AG08395 (cell line): ENCODE measurements at places on chromosomes 16 and 17.
A peak's percentile ranks its signal among the peaks of the same experiment; 100 is the strongest.

DNA sequence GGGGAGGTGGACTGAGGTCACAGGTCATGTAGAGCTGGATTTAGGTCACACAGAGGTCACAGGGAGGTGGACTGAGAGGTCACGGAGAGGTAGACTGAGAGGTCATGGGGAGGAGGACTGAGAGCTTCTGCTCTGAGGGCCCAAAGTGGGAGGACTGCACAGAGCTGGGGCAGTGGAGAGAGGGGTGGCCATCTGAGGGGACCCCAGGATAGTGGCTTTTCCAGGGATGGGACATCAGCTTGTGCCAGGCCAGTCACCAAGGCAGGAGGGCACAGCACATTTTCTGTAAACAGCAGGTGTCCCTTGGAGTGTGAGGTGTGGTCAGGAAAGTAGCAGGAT lies 26.1 kb upstream of the JPT2 start:
- DNase-seq: no peak

DNA sequence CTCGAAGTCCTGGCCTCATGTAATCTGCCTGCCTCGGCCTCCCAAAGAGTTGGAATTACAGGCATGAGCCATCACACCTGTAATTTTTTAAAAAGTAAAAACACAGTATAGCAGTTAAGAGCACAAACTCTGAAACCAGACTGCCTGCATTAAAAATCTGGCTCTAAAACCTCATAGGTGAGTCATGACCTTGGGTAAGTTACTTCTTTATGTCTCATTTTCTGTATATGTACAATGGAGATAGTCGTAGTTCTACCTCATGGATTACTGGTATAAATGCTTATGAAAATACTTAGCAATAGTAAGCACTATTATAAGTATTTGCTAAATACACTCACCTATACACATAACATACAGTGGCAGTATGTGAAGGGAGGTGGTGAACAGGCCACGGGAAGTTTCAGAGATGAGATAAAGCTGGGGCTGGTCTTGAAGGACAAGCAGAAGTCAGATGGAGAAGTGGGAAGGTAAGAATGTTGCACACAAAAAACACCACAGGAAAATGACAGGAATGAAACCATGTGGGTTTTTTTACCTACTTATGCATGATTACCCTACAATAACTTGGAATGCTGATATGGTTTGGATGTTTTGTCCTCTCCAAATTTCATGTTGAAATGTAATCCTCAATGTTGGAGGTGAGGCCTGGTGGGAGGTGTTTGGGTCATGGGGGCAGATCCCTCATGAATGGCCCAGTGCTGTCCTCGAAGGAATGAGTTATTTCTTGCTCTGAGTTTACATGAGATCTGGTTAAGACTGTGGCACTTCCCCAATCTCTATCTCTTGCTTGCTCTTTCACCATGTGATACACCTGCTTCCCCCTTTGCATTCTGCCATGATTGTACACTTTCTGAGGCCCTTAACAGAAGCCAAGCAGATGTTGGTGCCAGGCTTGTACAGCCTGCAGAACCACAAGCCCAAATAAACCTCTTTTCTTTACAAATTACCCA lies 33.9 kb downstream of the ZNF652 start:
- no peak for DNase-seq

- DNase-seq: no peak
Measured at GRCh38 chr17:49191409-49191916, 18.9 kb downstream of the GNGT2 start.

GRCh38 chr17:80422981-80423380 lies 8.0 kb downstream of the ENDOV start:
- DNase-seq: no peak

DNA sequence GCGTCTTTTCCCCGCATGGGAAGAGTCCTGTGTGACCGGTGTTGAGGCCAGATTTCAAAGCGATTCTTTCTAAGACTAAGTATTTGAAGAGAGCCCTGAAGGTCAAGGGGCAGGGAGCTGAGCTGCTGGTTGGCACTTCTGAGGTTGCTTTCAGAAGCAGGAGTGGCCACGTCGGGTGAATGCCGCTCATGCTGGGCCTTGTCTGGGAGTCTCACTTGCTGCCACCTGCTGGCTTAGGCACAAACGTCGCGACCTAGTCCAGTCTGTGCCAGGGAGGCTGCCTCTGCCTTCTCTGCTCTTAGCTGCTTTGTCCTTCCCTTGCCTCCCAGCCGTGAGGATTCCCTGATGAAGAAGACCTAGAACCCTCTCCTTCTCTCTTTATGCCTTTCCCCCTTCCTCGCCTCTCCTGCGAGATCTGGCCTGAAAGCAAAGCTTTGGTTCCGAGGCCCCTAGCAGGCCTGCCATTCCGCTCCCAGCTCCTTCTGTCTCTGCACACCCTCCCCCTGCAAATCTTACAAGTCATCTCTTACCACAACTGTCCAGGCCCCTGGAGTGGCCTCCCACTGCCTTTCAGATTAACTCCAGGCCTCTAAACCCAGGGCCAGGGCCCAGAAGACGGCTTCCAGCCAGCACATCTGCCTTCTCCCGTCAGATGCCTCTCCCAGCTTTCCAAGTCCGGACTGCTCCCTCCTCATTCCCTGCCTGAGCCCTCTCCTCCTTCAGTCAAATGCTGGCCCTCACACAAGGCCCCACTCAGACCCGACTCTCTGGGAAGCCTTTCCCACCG lies 11.4 kb downstream of the CTNS start:
- peak; percentile 77 for DNase-seq

- DNase-seq: no peak
Measured at GRCh38 chr17:29049541-29050145, 6.7 kb downstream of the PIPOX start.

- DNase-seq: no peak
Measured at GRCh38 chr17:6046431-6046830, 23.7 kb upstream of the WSCD1 start.

- DNase-seq: no peak
Measured at GRCh38 chr16:78446992-78447563, 347.6 kb downstream of the WWOX start.

DNA sequence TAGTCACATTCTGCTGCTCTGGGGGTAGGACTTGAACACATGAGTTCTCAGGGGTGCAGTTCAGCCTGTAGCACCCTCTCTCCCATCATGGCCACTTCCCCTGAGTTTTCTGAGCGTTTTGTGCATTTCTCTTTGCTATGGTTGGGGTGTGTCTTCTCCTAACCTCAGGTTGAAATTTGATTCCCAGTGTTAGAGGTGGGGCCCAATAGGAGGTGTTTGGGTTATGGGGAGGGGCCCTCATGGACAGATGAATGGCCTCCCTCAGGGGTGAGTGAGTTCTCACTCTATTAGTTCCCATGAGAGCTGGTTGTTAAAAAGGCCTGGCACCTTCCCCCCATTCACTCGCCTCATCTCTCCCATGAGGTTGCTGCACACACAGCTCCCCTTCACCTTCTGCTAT lies 101.1 kb downstream of the FOXL1 start:
- no peak for DNase-seq

DNA sequence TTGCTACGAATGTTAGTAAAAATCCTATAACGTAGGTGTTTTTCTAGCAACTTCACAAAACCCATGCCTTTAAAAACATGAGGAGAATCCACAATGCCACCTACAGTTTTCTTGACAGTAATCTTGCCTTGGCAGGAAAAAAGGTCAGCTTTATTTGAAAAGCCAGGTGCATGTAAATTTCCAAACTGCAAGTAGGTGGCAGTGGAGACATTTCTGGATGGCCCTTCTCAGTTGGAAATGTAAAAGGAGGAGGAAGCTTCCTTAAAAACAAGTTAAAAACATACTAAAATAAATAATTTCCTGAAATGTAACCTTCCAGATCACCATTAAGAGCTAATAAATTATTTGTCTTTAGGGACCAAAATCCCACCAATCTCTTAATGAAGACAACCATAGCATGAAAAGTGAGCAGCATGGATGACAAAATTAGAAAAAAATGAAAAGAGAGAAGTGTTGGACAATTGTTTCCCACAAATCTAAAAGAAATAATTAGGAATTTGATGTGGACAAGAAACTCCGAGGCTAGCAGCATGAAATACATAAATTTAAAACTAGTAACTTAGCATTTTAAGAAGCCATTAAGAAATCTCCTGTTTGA lies 152.2 kb downstream of the SNX11 start:
- peak; percentile 11 for DNase-seq

DNA sequence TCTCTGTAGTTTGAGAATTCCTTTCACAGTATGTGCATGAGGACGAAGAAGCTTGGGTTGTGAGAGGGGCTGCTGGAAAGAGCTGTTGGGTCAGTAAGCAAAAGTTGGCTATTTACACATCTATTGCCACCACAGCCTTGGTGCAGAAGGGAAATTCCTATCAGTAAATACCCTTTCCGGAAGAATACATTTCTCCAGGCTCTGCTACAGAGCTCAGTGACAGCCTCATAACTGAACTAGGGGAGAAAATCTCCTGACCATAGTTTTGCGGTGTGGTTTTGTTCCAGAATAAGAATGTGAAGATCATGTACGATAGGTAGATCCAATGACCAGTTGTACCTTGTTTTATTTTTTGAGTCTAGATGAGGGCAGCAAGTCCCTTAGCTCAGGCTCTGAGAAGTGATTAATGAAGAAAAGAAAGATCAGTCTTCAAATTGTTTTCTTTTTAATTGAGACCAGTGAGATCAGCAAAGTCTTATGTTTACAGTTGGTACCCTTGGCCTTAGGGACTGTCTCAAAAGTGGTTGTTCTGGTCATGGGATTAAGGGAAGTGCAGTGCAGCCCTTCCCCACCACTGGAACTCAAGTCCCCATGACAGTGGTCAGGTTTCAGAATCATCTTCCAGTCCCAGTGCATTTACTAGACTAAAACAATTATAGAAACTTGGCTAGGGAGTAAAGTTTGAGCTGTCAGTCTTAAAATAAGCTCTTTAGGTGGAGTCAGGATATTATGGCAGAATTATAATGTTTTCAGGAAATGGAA lies 123.5 kb downstream of the PHKB start:
- DNase-seq: no peak

- DNase-seq: no peak
Measured at GRCh38 chr17:149897-150584, 12.7 kb downstream of the SCGB1C2 start.

- no peak for DNase-seq
Measured at GRCh38 chr16:19458722-19459379, 41.2 kb downstream of the TMC5 start.

DNA sequence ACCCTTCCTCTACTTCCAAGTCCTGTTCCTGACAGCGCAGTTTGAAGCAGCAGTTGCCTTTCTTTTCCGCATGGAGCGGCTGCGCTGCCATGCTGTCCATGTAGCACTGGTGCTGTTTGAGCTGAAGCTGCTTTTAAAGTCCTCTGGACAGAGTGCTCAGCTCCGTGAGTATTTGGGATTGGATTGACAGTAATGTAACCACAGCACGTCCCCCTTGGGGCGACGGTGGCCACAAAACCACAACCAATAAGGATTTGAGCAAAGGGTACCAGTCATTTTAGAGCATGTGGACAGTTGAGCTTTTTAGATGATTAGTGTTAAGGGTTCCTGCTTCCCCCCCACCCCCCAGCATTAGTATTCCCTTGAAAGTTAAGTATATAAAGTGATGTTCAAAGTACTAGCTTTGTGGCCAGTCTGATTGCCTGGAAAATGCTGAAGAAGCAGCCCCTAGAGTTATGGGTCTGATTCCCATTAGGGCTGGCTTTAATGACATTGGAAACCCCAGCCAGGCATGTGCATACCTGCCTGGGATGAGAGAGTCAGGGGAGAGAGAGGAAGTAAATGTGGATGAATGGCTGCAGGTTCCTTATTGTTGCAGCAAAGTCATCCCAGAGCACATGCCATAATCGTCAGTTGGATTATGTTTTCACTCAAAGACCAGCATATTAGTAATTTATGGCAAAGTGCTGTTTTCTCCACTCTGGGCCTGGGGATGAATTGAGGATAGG lies 31.6 kb upstream of the SLC12A3 start:
- no peak for DNase-seq
